ENCODE measurements at places on chromosomes 2 and 18.

DNA sequence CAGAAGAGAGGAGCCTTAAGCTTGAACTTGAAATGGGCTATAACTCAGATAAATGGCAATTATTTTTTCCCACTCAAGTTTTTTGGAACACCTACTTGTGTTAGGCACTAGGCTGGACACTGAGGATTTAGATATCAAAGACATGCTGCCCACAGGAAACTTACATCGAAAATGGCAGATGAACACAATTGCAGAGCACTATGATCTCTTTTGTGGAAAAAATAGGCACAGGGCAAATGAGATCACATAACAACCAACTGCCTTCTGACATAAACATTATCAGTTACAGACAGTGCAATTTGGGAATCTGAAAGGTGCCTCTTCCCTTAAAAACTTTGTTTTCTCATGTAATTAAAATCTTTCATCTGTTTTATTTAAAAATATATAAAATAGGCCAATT is 3.8 kb upstream of the IRS1 start:
- no peak for DNase-seq

DNA sequence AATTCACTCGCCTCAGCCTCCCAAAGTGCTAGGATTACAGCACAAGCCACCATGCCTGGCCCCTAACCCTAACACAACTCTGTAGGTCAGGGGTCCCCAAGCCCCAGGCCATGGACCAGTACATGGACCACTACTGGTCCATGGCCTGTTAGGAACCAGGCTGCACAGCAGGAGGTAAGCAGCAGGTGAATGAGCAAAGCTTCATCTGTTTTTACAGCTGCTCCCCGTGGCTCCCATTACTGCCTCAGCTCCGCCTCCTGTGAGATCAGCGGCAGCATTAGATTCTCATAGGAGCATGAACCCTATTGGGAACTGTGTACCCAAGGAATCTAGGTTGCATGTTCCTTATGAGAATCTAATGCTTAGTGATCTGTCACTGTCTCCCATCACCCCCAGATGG is 201.7 kb downstream of the NRP2 start:
- no peak for DNase-seq

DNA sequence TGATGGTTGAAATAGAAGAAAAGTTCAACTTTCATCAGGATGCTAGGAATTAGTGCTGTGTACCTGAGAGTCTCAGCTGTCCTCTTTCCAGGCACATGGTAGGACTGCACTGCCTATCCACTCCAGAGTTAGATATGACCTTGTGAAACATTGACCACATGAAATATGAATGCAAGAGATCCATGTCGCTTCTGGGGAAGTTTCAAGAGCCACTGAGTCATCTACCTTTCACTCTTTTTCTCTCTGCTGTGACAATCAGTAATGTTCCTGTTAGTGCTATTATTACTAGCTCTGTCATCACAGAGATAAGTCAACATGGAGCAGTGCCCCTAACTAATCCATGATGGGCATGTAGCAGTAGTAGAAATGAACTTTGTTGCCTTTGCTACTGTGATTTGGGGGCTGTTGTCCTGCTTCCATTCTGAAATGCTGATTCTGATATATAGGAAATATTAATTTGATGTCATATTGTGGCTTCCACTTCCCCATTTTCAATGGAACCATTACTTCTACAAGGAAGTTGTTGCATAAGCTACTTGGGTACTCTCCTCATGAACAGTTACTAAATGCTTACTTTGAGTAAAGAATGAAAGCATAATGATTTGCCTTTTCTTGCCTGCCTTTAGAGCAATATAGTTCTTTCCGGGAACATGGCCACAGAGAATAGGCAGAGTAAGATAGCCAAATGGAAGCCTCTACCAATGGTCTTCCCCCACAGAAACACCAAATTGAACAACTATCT is 192.8 kb upstream of the ZNF521 start:
- no peak for DNase-seq

- no peak for DNase-seq
Measured at GRCh38 chr18:26059357-26059756, 31.1 kb downstream of the SS18 start.

DNA sequence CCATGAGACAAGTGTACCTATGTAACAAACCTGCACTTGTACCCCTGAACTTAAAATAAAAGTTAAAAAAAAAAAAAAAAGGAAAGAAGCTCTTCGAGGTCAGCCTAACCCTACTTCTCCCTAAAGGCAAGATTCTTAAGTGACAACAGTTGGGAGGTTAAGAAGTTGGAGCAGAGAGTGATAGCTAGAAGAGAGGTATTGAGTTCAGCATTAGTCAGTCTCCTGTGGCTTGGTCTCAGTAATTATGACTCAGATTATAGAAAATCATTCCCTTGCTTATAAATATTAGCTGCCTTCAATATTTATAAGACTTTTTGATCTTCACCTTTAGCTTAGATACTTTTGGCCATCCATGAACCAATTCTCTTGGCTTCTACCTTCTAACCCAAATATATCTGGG is 926.8 kb upstream of the SLC39A10 start:
- no peak for DNase-seq

GRCh38 chr2:126835831-126836230 is 62.9 kb upstream of the TEX51 start:
- DNase-seq, result no peak

DNA sequence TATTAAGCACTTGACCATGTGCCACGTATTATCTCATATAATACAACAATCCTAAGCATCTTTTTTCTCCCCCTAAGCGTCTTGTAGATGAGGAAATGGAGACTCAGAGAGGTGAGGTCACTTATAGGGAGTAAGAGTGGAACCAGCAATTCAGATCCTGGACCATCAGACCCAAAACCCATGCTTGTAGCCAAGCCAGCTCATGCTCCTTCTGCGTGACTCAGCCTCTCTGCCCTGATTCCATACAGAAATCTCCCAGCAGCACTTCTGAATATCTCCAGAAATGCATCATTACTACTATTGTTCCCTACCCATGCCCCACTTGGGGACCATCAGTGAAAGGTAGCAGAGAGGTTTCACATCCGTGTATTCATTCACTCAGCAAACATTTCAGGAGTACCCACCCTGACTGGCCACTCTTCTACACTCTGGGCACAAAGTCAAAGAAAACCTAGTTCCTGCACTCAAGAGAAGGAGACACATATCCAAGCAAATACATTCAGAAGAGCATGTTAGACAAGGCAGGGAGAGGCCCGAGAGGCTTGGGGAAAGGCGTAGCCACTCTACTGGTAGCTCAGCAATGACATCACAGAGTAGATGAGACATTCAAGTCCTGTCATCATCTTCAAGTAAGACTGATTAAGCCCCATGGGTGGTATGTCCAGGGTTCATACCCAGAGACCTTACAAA is 141.9 kb downstream of the MTCL1 start:
- peak; percentile 53 for DNase-seq

- DNase-seq, result no peak
Measured at GRCh38 chr2:74792282-74792681, 41.6 kb upstream of the HK2 start.

DNA sequence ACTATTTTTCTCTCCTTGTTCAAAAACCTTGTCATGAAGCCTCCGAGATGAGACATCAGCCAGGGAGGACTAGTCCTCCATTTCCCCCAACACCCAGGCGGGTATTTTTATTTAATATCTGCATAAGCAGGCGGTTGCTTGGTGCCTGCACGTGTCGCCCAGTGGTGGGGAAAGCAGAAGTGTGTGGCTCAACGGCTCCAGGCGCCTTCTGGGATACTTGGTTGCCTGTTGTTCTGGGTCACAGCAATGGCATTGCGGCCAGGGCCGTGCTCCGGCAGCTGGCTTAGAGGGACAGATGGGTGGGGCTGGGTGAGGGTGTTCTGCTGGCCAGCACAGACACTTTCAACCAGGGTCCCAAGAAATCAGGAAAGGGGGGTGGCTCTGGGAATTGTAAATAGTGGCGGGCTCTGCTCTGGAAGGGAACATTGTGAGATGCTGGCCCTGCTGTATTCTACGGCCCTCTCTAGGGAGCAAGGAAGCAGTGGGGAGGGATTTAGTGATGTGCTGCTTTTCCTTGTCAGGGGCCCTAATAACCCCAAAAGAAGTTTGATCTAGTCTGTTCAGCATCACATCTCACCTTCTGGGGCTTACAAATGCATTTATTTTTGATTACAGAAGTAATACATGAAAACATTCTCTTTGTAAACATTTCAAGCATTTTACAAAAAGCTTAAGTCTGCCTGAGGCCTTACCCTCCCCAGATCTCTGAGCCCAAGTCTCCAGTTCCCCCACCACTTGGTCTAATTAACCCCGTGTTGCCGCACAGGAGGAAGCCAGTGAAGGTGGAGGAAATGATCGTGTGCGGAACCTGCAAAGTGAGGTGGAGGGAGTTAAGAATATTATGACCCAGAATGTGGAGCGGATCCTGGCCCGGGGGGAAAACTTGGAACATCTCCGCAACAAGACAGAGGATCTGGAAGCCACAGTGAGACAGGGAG is 1.1 kb downstream of the VAMP8 start:
- no peak for DNase-seq

- peak; percentile 28 for DNase-seq
Measured at GRCh38 chr2:157339965-157340655, 14.5 kb upstream of the ERMN start.

- no peak for DNase-seq
Measured at GRCh38 chr2:136021406-136021805, 36.0 kb upstream of the DARS1 start.

- DNase-seq, result no peak
Measured at GRCh38 chr2:3968736-3969135, 265.4 kb downstream of the DCDC2C start.

- no peak for DNase-seq
Measured at GRCh38 chr2:224276251-224276650, 125.7 kb downstream of the FAM124B start.

- peak; percentile 14 for DNase-seq
Measured at GRCh38 chr18:63438181-63438580, 15.9 kb upstream of the VPS4B start.

Measured in fibroblast of skin of scalp (primary cell).